ENCODE measurements at places on chromosomes 5 and 9.
A peak's percentile ranks its signal among the peaks of the same experiment; 100 is the strongest.

DNA sequence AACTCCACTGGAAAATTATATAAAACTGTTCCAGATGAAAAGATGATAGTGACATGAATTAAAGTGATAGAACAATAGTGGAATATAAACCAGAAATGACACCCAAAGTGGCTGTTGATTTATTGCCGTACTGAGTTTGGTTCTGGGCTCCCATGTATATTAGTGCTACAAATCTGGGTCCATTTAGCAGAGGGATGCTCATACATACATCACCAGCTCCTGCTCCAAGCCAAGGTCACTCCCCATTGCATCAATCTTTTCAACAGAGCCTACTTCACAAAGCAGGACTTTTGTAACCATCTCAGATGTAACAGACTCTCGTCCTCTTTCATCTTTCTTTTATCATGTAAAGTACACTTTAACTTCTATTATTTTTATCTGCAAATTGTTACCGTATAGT, 208.6 kb downstream of the GAPVD1 start:
- no peak for DNase-seq

DNA sequence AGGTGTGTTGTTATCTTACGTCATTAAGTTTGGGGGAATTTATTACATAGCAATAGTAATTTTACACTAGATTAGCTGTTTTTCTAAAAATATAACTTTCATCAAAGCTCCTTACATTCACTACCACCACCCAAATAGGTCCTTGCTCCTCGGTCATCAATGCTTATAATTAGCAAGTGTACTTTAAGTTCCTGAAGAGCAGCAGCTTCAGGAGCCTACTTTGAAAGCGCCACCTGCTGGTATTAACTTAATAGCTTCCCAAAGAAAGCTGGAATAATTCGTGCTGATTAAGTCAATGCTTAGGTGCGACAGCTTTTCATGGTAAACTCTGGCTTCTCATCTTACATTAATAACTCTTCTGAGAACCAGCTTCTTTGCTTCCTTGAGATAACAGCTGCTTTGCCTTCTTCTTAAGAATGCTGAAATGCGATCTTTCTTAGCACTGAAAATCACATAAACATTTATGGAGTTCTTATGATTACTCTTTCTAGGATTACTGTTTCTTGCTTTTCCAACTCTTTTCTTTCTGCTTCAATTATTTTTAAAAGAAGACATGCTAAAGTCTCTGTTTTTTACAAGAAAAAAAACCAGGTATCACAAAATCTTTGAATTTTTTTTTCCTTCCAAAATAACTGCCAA, 10.0 kb upstream of the C5 start:
- peak; percentile 76 for DNase-seq

DNA sequence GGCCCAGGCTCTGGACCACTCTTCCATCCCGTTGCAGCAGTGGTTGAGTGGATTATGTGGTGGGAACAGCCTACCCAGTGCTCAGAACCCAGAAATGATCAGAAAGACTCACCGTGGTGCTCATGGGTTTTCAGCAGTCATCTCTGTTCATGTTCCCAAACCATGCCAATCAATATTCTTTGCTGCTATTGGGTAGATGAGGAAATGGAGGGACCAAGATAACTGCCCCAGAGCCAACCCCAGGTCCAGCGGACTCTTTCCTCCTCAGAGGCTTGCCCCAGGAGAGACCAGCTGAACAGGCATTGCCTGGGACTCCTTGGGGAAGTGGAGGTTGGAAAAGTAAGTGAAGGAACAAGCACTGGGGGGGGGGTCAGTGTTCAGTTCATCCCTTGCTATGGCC, 38.1 kb downstream of the ALG2 start:
- DNase-seq = no peak

- no peak for DNase-seq
These were observed 24.4 kb downstream of the ERAP1 start for GRCh38 chr5:96783326-96783725.

DNA sequence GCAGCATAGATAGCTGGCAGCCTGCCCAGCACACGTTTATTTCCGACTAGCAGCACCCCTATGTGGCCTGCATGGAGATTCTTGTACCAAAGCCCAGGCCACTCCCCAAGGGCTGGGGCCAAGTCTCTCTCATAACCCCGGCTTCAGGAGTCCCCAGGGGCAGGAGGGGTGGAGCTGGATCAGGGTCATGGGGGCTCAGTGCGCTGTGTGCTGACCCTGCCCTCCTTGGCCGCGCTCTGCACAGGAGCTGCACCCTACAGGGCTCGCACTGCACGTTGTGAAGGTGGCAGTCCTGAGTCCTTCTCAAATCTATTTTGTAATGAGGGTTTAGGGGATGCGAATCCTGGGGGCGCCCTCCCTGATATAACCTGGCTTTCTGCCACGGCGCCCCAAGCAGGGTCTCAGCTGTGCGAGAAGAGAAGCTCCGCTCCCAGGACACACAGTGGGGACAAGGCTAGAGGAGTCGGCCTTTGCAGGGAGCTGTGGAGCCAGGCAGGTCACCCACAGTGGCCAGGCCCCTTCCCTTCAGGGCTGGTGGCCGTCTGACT, 28.6 kb downstream of the NKD2 start:
- DNase-seq = no peak

DNA sequence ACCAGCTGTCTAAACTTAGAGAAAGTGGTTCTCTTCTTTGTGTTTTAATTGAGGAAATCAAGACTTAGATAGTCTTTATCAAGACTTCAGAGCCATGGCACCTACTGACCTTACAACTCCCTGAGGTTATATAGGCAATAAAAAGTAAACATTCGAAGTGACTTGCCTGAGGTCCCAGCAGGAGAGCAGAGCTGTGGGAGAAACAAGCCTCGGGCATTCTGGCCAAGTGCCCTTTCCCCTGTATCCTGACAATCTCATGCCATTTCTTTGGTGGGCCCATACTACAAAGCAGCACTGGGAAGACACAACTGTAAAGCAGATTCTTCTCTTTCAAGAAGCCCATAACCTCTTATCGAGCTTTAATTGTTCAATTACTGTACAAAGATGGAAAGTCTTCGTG, 23.1 kb downstream of the FREM1 start:
- DNase-seq = no peak

- no peak for DNase-seq
These were observed 123.3 kb downstream of the TLR4 start for GRCh38 chr9:117827456-117827855.

DNA sequence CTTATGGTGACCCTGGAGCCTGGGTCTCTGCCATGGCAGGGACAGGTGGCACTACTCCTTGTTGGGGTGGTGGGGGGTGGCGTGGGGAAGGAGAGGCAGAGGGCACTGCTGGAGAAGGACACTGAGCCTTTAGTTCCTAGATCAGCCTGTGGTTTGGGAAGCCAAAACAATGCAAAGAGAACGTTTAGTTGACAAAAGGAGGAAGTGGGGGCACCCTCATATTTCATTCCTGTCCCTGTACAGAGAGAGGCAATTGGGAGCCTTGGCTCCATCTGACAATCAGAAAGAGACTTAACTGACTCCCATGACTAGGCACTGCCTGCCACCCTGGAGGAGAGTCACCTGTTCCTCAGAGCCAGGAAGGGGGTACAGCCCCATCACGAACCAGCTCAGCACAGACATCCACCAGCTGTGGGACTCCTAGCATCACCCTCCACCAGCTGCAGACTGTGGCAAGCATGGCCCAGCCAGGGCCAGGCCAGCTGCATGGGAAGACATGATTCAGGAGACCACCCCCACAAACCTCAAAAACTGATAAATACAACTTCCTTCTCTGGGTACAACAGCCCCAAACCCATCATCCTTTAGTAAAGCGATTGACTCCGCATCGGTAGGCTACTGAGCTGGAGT, 257.5 kb downstream of the HSPA4 start:
- DNase-seq = no peak

DNA sequence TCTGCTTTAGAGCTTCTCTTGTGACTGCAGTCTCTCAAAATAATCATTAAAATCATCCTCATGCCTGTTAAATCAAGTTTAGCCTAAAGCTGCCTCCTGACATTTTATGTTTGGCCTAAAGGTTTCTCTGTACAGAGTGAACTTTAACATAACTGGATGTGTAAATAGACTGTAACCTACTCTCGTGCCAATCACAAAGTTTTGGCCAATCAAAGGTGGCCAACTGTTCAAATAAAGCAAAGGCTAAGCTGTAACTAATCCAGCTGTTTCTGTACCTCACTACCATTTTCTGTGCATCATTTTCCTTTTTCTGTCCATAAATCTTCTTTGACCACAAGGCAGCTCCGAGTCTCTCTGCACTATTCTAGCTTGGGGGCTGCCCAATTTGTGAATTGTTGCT, 86.2 kb downstream of the GCNT1 start:
- DNase-seq = no peak

- DNase-seq = no peak
These were observed 41.4 kb downstream of the BICD2 start for GRCh38 chr9:92723299-92723625.

GRCh38 chr9:33295571-33295970, 5.3 kb downstream of the NFX1 start:
- DNase-seq = no peak

DNA sequence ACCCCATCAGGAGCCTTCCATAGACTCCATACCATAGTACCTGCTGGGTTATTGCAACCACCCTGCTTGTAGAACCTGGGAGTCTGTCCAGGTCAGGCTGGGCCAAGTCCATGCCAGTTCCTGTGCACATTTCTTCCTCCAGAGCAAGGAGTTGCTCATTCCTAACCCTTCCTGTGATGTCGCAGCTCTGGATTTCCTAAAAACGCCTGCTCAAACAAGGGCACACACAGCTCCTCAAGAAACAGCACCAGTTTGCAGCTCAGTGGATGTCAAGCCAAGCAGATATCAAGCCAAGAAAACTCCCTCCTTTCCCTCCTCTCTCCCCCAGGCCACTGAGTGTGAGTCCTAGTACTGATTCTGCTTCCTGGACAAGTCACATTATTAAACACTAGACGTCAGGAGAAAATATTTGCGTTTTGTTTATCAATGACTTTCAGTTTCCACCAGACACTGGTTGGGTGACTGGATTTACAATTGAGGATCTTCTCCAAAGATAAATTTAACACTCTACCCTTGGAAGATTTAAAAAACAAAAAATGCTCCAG, 59.6 kb downstream of the SLC1A1 start:
- no peak for DNase-seq

GRCh38 chr5:147752033-147752432, 30.5 kb downstream of the JAKMIP2 start:
- DNase-seq = no peak

- no peak for DNase-seq
These were observed 14.0 kb downstream of the FAM13B start for GRCh38 chr5:138018849-138019248.

GRCh38 chr5:151924564-151925301, at the start of gene GLRA1:
Gene GLRA1 (minus strand): TSS chr5:151924851. CDS start chr5:151924549, 302 bp downstream.
- DNase-seq = peak; percentile 25

DNA sequence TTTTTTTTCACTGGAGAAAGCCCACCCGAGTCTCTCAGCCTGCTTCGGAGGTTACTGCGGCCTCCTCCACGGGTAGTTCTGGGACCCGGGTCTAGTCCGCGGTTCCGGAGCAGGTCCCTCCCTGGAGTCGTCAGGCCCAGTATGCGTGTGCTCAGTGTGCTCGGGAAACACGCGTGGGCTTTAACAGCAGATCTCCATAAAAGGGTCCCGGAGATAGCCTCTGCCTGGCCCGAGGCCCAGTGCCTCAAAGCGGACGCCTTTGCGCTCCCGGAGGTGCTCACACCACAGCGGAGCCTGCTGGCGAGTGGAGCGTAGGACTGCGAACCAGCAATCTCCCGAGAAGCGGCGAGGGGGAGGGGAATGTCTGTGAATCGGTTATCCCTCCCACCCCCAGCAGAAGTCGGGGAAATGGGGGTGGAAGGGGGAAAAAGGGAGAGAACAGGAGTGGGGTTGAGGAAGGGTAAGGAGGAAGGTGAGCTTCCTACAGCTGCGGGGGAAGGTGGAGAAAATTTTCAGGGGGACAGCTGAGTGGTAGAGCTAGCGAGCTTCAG, 28.7 kb downstream of the CDKN2A start:
- peak; percentile 54 for DNase-seq

DNA sequence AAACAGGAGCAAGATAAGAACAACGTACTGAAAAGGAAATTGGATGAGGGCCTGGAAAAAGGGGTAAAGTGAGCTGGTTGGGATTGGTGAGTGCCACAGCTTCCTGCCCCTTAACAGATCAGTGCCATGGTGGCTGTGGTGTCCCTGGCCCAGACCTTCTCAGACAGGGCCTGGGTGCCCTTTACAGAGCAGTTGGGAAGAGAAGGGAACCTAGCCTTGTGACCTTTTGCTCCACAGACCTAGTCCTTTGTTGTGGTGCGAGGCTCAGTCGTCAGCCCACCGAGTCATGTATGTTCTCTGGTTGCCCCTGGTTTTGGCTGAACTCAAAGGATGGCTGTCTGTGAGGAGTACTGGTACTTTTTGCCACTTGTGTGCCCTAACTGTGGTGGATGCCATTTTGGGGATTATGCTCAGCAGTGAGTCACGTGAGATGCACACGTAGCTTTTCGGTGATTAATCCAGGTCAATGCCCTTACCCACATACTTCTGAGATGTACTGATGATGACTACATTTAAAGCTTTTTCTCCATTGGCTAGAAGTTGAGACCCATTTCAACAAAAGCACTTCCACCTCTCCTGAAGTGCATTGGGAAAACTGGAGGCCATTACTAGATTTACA, 48.4 kb downstream of the EXOSC2 start:
- DNase-seq = no peak

- peak; percentile 12 for DNase-seq
These were observed 91.7 kb downstream of the GNA14 start for GRCh38 chr9:77556396-77556795.

DNA sequence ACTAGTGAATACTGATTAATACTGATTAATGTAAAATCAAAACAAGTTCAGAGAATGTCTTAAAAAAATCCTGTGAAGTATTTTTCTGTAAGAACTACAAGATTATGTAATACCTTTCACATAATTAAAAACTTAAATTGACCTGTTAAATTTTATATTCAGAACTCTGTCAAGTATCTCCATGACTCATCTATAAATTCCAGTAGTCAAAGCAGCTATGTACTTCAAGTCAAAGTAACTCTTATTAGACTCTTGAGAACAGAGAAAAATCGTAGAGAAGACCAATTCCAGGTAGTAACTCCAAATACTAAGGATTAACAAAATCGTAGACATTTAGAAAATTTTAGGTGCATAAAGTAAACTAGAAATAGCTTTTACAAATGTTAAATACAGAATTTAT, 77.1 kb downstream of the HOMER1 start:
- no peak for DNase-seq

- peak; percentile 88 for DNase-seq
These were observed 16.4 kb upstream of the MATR3 start for GRCh38 chr5:139277171-139277570.

GRCh38 chr5:34790069-34790468, 48.9 kb upstream of the TTC23L start:
- no peak for DNase-seq

- DNase-seq = no peak
These were observed 7.4 kb downstream of the SLC22A4 start for GRCh38 chr5:132301344-132302271.

GRCh38 chr9:70429899-70430298, 15.4 kb upstream of the KLF9 start:
- no peak for DNase-seq

DNA sequence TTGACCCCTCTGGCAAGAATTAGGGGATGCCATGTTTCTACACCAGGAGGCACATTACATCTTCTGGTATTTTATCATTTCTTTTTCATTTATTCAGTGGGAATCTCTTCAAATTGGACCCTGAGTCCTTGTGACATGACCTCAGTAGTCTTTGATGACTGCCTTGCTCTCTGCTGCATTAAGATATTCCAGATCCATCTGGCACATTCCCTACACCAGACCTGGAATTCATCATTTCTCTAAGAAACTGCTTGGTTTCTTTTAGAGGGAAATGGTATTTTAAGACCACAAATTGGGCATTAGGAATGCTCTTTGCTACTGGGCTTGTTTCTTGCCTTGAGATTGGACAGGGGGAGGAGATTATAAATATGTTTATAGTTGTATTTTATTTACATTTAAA, 61.0 kb downstream of the GALNT10 start:
- DNase-seq = no peak
